ENCODE measurements at places on chromosomes 12 and 14.

DNA sequence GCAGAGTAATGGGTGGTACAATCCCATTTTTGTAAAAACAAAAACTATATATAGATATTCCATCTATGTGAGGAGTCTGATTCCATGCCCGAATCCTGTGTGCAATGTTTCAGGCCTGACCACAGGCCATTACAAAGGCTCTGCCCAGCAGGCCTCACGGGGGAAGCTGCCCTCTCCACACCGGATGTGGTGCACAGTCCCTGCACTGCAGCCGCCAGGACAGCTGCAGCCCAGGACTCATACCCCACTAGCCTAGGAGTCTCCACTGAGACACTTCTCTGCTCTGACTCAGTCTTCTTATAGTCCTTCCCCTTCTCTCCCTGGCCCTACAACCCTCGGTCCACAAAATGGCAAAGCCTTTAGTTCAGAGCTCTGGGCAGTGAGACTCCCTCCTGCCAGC is 190.4 kb downstream of the PPM1H start:
- DNase-seq, result no peak

DNA sequence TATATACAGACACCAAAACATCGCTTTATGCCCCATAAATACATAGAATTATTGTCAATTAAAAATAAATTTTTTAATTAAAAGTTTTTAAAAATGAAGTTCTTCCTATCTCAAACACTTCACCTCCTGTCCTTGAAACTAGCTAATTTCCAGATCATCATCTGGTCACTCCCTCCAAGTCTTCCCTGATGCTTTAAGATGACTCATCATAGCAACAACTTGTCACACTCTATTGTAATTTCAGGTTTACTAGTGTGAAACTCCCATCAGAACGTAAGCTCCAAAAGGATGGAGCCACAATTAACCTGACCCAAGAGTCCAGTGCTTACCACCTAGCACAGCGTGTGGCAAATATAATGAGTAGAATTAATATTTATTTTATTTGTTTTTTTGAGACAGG is 16.3 kb downstream of the GXYLT1 start:
- no peak for DNase-seq

GRCh38 chr12:93358058-93358457 is 19.7 kb upstream of the NUDT4 start:
- DNase-seq, result no peak

DNA sequence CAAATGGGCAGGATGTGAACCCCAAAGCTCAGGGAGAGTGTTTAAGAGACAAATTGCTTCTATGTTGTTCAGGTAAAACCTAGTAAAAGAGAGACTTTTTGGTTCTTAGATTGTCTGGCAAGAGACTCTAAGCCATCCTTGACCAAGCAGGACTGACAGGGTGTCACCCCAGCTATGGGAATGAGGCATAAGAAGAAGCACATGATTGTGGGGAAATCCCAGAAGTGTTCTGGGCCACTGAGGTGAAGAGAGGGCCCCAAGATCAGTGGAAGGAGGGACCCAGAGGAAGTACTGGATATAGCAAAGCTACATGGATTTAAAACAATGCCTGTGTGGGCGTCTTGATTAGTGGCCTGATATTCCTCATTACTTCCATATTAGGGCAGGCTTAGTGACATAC is 99.0 kb downstream of the SAMD4A start:
- no peak for DNase-seq

- peak; percentile 94 for DNase-seq
Measured at GRCh38 chr14:102928412-102929240, 6.2 kb downstream of the AMN start.

- DNase-seq, result no peak
Measured at GRCh38 chr12:46963977-46964971, 115.1 kb upstream of the PCED1B start.

- no peak for DNase-seq
Measured at GRCh38 chr14:102629011-102629444, 36.6 kb downstream of the RCOR1 start.

- DNase-seq, result no peak
Measured at GRCh38 chr12:50708631-50709030, 55.3 kb upstream of the ATF1 start.

DNA sequence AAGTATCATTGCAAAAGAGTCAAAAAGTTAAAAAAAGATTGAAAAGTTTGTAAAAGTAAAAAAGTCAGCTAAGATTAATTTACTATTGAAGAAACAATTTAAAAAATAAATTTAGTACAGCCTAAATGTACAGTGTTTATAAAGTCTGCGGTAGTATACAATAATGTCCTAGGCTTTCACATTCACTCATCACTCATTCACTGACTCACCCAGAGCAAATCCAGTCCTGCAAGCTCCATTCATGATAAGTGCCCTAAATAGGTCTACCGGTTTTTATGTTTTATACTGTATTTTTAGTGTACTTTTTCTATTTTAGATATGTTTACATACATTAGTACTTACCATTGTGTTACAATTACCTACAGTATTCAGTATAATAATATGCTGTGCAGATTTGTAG is 43.9 kb upstream of the ABCC9 start:
- DNase-seq, result no peak

DNA sequence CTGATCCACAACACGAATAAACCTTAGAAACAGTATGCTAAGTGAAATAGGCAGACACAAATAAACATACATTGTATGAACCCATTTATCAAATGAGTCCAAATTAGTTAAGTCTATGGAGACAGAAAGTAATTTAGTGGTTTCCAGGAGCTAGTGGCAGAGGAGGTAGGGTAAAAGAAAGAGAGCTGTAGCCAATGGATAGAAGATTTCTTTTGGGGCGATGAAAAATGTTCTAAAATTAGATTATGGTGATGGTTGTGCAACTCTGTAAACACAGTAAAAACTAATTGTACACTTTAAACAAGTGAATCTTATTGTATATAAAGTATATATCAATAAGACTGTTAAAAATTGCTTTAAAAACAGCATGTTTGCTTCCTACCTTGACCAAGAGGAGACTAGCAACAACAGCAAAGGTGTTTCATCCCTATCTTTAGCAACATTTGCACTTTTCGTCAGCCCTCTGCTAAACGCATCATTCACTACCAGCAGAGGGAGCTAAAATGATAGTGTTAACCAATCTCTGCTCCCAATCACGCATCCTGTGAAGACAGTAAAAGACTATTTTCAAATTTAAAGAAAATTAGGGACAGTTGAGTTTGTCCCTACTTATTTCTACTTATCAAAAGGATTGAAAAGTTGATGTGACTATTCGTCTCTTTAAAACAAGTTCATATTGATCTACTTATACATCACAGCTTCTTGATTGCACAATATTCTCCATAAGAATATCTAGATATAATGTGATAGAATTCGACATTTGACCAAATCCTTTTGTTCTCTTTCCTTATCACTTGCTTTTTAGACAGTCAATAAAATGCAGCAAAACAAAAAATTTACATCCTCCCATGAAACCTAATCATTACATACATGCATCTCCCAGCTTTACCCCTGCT is 24.0 kb upstream of the LGR5 start:
- DNase-seq, result peak; percentile 69

- DNase-seq, result no peak
Measured at GRCh38 chr12:50038336-50038735, 13.0 kb upstream of the RACGAP1 start.

- peak; percentile 91 for DNase-seq
Measured at GRCh38 chr12:112013601-112014402, 576 bp downstream of the ERP29 start.

DNA sequence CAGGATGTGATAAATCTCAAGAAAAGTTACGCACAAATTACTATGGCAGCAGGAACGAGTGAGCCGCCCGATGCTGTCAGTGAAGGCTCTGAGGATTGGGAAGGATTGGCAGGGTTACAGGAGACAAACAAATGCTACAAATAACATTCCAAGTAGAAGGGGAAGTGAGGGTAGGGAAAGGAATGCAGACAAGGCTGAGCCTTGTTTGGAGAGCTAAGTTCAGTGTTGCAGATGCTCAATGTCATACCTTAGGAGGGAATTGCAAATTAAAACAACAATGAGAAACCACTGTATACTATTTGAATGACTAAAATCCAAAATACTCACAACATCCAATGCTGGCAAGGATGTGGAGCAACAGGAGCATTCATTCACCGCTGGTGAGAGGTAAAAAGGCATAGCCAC is 1.3 kb downstream of the CLEC9A start:
- DNase-seq, result no peak

- no peak for DNase-seq
Measured at GRCh38 chr12:51994959-51995358, 11.8 kb upstream of the TAMALIN start.

All from NCI-H69 (cell line).